RWPE2 (cell line): ENCODE measurements at places on chromosomes 13 and 19.

GRCh38 chr19:42313096-42313839, at the start of gene TMEM145:
TMEM145 (plus strand) TSS chr19:42313309; CDS start chr19:42313377, 68 bp downstream.
- H3K4me1 ChIP-seq, result no peaks in the 10 kb centered on the region
- no peak for DNase-seq
- H3K4me3 ChIP-seq, result peak within 1 kb of the TSS; percentile 40
- H3K36me3 ChIP-seq, result no peaks in the 10 kb centered on the region
- H3K27ac ChIP-seq, result no peak within 1 kb of the TSS

DNA sequence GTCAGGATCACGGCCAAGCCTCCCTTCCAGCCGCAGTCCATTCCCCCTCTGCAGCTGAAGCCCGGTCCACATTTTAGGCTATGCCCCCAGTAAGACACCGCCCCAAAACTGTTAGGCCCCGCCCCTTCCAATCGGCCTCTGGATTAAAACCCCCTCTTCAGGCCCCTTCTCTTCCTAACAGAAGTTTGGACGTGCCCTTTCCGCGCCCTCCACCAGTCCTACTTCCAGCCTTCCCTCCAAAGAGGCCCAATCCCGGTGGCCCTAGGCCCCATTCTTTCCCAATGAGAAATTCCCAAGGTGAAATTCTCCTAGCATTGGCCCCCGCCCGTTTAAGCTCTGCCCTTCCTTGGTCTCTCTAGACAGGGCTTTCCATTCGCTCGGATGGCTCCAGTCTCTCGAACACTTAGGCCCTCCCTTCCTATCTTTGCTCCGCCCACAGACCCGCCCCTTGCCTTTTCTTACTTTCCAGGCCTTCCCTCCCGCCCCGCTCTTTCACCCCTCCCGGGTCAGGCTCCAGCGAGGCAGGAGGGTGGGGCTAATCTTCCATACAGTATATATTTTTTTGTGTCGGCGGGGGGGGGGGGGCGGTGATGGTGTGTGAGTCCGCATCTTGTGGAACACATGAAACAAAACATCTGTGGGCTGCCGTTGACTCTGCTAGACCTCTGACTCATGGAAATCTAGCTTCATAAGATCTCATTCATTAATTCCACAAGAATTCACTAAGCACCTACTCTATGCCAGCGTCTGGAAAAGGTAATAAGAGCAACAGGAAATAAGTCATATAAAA, 13.6 kb downstream of the LTBP4 start:
- H3K27me3 ChIP-seq, result no peaks in the 10 kb centered on the region
- H3K4me1 ChIP-seq, result peaks cover 8% of the 10 kb centered on the region
- peaks cover 51% of the 10 kb centered on the region for H3K36me3 ChIP-seq
- H3K4me3 ChIP-seq, result peak overlapping the region; percentile 35

GRCh38 chr13:110388108-110388943, 81.2 kb downstream of the COL4A2 start:
- peak overlapping the region; percentile 73 for H3K27ac ChIP-seq
- H3K4me3 ChIP-seq, result no peak overlapping the region
- H3K36me3 ChIP-seq, result peaks cover 16% of the 10 kb centered on the region
- H3K27me3 ChIP-seq, result no peaks in the 10 kb centered on the region
- peaks cover 8% of the 10 kb centered on the region for H3K4me1 ChIP-seq

DNA sequence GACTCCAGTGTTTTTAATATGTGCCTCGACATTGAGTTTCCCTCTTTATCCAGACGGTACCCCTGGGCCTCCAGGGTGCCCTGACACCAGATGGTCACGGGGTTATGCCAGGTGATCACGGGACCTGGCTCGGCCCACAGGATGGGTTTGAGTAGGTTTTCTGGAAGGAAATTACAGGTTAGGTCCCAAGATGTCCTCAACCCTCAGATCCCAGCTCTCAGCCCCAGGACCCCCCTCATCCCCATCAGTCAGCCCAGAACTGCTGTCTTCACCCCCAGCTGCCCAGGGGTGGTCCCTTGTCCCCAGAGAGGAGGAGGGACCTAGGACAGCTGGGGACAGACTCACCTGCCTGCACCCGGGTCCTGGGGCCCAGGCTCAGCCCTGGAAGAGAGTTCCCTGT, 441 bp downstream of the LILRA4 start:
- H3K36me3 ChIP-seq, result no peaks in the 10 kb centered on the region
- no peak overlapping the region for H3K4me3 ChIP-seq
- DNase-seq, result no peak
- H3K4me1 ChIP-seq, result no peaks in the 10 kb centered on the region

DNA sequence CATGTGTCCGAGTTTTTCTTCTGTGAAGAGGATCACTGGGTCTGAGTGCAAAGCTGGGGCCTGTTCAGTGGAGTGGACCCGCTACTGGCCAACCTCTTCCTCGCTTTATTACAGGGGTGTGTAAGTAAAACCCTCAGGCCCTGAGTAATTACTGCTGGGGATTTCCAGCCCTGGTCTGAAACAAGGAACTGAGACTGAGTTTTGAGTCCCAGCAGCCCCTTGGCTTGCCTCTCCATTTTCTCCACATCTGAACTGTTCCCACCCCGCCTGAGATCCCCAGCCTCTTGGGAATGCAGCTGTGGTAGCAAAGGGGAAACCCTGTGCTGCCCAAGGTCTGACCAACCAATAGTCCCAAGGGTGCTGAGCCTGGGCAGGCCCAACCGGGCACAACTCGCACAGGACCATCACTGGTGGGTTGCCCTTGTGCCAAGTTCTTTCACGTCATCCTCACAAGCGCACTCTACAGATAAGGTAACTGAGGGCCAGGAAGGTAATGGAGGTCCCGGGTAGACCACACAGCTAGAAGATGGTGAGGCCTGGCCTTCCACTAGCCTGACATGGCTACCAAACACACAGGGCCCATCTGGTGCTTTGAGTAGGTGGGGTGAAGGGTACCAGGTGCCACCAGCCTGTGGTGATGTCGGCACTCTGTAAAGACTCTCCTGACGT, 13.7 kb upstream of the SLC35E1 start:
- no peak overlapping the region for H3K4me3 ChIP-seq
- peak overlapping the region; percentile 28 for H3K27ac ChIP-seq
- no peak for DNase-seq
- peaks cover 27% of the 10 kb centered on the region for H3K4me1 ChIP-seq
- H3K36me3 ChIP-seq, result no peaks in the 10 kb centered on the region
- no peaks in the 10 kb centered on the region for H3K27me3 ChIP-seq

DNA sequence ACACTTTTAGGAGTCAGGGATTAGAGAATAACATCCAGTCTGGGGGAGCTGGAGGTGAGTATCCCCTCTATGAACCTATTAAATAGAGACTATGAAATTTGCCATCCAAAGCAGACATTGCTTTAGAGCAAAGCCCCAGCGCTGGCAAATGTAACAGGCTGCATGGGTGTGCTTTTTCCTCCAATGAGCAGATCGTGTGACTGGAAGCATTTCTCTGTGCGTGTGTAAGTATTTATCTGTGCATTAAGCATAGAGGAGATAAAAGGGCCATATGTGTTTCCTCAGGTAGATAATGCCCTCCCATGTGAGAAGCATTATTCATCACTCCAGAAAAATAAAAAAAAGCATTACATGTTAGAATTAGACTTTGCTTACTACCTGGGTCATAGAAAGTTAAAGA, 924 bp downstream of the TNFSF13B start:
- H3K27ac ChIP-seq, result no peak overlapping the region
- H3K4me3 ChIP-seq, result no peak overlapping the region
- no peak for DNase-seq
- H3K27me3 ChIP-seq, result no peaks in the 10 kb centered on the region
- H3K4me1 ChIP-seq, result no peaks in the 10 kb centered on the region

GRCh38 chr13:18998389-18998788, 183.2 kb downstream of the TUBA3C start:
- H3K36me3 ChIP-seq, result no peaks in the 10 kb centered on the region
- H3K4me1 ChIP-seq, result no peaks in the 10 kb centered on the region
- H3K27ac ChIP-seq, result no peak overlapping the region
- DNase-seq, result no peak
- no peaks in the 10 kb centered on the region for H3K27me3 ChIP-seq

- no peaks in the 10 kb centered on the region for H3K4me1 ChIP-seq
- DNase-seq, result no peak
- H3K36me3 ChIP-seq, result no peaks in the 10 kb centered on the region
Measured at GRCh38 chr13:32305646-32306045, 9.5 kb downstream of the ZAR1L start.

- no peaks in the 10 kb centered on the region for H3K4me1 ChIP-seq
- no peak overlapping the region for H3K27ac ChIP-seq
- no peak overlapping the region for H3K4me3 ChIP-seq
- H3K27me3 ChIP-seq, result no peaks in the 10 kb centered on the region
- H3K36me3 ChIP-seq, result no peaks in the 10 kb centered on the region
Measured at GRCh38 chr19:48010932-48011758, 16.7 kb downstream of the ELSPBP1 start.

DNA sequence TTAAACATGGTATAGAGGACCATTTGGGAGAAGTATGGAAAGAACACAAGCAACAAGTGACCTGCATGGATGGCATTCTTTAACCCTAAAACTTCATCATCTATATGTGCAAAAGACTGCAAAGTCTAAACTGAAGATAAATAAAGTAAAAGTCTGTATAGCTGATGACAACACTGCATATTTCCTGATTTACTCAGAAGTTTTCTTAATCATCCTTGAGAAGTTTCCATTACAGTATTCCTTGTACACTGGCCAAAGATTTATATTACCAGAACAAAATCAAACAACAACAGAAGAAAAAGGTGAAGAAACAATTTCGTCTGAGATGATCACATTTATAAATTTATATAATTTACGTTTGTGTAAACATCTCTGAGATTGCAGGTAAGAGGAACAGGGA, 805.7 kb downstream of the PCDH9 start:
- no peaks in the 10 kb centered on the region for H3K4me1 ChIP-seq
- no peaks in the 10 kb centered on the region for H3K27me3 ChIP-seq
- no peak overlapping the region for H3K27ac ChIP-seq

DNA sequence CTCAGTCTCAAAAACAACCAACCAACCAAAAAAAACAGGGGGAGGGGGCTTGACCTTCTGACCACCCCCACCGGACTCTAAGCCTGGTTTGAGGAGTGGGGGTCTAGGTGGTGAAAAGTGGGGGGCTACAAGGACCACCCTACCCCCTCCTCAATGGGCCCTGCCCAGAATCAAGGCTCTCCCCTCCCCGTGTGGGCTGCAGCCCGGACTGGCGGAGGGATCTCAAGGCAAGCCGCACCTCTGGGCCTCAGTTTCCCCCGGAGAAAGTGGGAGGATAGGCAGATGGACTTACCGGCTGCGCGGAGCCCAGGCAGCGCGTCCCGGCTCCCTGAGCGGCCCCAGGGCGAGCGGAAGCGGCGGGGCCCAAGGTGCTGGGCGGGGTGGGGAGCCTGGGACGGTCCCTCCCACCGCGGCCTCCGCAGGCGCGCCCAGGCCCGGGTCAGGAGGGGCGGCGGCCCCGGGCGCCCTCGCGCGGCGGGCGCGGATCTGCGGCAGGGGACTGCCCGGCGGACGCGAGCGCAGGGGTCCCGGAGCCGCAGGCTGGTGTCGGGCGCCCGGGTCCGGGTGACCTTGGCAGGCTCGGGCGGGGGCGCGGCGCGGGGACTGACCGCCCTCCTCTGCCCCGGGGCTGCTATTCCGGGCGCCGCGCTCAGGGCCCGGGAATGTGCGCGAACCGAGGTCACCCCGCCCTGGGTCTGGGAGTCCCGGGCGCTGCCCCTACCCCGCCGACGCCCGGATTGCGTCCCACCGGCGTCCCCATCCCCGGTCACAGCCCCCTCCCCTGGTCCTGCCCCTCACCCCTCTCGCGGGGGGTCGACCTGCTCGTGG, at the start of gene ADAMTSL5:
Gene ADAMTSL5 (minus strand): TSS at position 349 of the 828 bp plus-strand sequence. CDS start 2,076 bp downstream, outside the sequence.
- no peaks in the 10 kb centered on the region for H3K27me3 ChIP-seq
- DNase-seq, result no peak
- H3K36me3 ChIP-seq, result no peaks in the 10 kb centered on the region
- peak within 1 kb of the TSS; percentile 70 for H3K4me3 ChIP-seq

GRCh38 chr13:74080762-74081161, 53.4 kb downstream of the KLF12 start:
- no peak for DNase-seq
- H3K27me3 ChIP-seq, result no peaks in the 10 kb centered on the region
- H3K36me3 ChIP-seq, result no peaks in the 10 kb centered on the region
- H3K27ac ChIP-seq, result no peak overlapping the region

DNA sequence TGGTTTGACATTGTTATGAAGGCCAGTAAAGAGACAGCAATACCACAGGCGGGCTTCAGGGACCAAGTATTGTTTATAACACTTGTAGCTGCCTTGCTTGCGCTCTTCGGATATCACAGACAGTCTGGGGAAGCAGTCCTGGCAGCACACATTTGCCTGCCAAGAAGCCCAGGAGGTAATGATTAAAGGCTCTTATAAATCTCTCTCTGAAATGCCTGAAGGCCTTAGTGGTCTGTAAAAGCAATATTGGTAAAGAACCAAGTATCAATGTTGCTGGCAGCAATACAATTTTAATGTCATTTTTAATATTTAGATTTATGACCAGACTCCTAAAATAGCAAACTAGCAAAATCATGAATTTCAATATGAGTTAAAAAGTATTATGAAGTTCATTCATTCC, 1312.4 kb downstream of the PCDH9 start:
- H3K27me3 ChIP-seq, result no peaks in the 10 kb centered on the region
- H3K4me1 ChIP-seq, result peaks cover 32% of the 10 kb centered on the region
- no peak overlapping the region for H3K4me3 ChIP-seq
- H3K36me3 ChIP-seq, result no peaks in the 10 kb centered on the region
- DNase-seq, result no peak

DNA sequence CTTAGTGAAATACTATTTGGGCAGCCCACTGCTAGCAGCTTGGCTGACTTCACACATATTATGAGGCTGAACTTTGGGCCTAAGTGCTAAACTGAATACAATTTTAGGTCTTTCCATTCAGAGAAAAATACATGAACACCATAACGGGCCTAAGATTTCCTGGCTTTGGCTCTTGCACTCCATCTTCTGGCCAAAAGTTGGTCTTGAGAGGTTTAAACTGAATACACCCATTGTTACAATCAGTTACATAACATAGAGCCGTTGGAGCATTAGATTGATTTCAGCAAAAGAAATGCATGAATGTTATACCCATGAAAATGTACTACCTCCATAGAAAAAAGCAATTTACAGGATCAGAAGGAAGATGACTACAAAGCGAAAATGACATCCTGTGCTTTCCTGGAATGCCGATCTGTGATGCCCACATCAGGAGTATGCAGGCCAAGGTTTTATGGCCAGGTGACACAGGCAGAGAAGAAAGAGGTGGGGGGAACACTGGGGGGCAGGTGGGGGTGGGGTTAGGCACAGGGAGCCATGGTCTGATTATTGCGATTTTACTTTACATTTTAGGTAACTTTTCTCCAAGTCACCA, 11.1 kb upstream of the SHISA2 start:
- H3K36me3 ChIP-seq, result no peaks in the 10 kb centered on the region
- H3K4me1 ChIP-seq, result no peaks in the 10 kb centered on the region
- no peaks in the 10 kb centered on the region for H3K27me3 ChIP-seq
- DNase-seq, result no peak
- no peak overlapping the region for H3K27ac ChIP-seq
- H3K4me3 ChIP-seq, result no peak overlapping the region

- no peaks in the 10 kb centered on the region for H3K36me3 ChIP-seq
- H3K27me3 ChIP-seq, result no peaks in the 10 kb centered on the region
- H3K4me1 ChIP-seq, result no peaks in the 10 kb centered on the region
Measured at GRCh38 chr13:28342251-28342650, 152.7 kb downstream of the FLT1 start.

DNA sequence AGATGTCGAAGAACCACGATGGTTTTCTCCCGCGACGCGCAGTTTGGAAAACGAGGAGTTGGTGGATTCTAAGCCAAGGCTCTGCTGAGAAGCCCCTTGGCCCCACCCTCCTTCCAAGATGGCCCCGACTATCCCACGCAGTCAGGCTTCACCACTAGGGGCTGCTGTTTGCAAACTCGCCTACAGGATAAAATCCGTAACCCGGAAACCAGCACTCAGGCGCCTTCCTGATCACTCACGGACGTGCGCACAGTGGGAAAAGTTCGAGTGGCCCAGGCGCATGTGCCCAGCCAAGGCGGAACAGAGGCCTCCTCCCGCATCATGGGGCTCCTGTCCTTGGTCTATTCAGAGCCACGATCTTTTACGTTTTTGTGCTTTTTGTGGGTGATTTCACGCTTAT, 19.2 kb upstream of the UQCR11 start:
- H3K27ac ChIP-seq, result no peak overlapping the region
- DNase-seq, result no peak
- H3K4me3 ChIP-seq, result no peak overlapping the region
- H3K4me1 ChIP-seq, result no peaks in the 10 kb centered on the region
- H3K36me3 ChIP-seq, result peaks cover 26% of the 10 kb centered on the region; the same call in 1 of the 2 replicates
- no peaks in the 10 kb centered on the region for H3K27me3 ChIP-seq
